T-cell (primary cell): ENCODE measurements at places on chromosomes 4 and X. TPM values are rescaled to one million over a fixed set of nuclear protein-coding genes. Genes with fewer than 3 reads are reported as not detected.

GRCh38 chr4:156754832-156755570 is 216.6 kb downstream of the PDGFC start:
- no peak overlapping the region for H3K4me3 ChIP-seq
- no peak overlapping the region for H3K27ac ChIP-seq
- no peaks in the 10 kb centered on the region for H3K4me1 ChIP-seq
- no peaks in the 10 kb centered on the region for H3K27me3 ChIP-seq
- no peak for DNase-seq

- no peak for DNase-seq
- H3K27ac ChIP-seq: no peak overlapping the region
- no peak overlapping the region for H3K4me3 ChIP-seq
These were observed 48.3 kb upstream of the SLC4A4 start for GRCh38 chr4:71290476-71290875.

DNA sequence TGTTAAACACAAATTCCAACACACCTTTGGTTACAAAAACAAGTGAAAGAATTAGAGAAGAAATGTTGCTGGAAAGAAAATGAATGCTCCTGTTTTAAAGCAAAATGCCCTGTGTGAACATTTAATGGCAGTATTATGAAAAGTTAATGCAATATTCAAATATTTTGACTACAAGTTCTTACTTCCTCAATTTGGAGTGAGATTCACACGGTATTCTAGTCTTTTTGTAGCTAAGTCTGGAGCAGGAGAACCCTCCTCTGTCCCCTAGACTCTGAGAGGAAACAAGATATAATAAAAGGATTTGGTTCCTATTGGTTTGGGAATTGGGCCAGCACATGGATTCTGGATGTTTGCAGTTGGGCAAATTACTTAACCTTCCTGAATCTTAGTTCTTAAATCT is 12.7 kb downstream of the MAD2L1 start:
- no peaks in the 10 kb centered on the region for H3K4me1 ChIP-seq
- no peak overlapping the region for H3K27ac ChIP-seq
- H3K36me3 ChIP-seq: peaks cover 3% of the 10 kb centered on the region
- no peaks in the 10 kb centered on the region for H3K27me3 ChIP-seq

- H3K4me3 ChIP-seq: no peak overlapping the region
- no peak for DNase-seq
- H3K36me3 ChIP-seq: peaks cover 7% of the 10 kb centered on the region
These were observed 64.5 kb downstream of the CENPC start for GRCh38 chr4:67480810-67481209.

DNA sequence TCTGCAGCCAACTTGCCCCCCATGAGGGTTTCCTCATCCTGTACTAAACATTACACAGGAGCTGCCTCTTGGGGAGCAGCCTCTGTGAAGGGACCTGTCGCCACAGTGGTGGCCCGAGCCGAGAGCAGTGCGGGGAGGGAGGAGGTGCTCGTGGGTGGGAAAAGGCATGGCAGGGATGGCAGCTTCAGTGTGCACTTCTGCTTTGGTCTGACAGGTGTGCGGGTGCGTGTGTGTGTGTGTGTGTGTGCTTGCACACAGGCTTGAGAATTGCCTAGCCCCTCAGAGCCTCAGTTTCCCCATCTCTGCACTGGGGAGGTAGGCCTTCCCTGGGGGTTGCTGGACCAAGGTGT is 3.9 kb downstream of the SH3TC1 start:
- H3K27ac ChIP-seq: no peak overlapping the region
- DNase-seq: no peak
- no peaks in the 10 kb centered on the region for H3K36me3 ChIP-seq
- no peak overlapping the region for H3K4me3 ChIP-seq
- peaks cover 20% of the 10 kb centered on the region for H3K4me1 ChIP-seq

DNA sequence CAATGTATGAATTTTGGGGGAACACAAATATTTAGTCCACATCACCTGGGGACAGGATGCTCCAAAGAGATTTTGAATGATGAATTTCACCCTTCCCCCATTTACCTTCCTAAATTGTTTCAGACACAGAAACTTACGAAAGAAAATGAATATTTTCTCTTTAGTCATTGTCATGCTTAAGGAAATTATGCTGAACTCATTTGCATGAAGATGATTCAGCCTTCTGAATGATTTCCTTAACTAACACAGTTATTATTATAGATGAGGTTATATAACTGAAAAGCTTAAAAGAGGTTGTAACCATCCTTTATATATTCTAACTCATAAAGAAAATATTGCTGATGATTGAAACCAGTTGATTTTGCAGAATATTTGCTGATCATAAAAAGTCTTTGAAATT is 61.1 kb downstream of the KCNIP4 start:
- no peak for DNase-seq
- H3K4me3 ChIP-seq: no peak overlapping the region
- H3K4me1 ChIP-seq: no peaks in the 10 kb centered on the region
- H3K36me3 ChIP-seq: no peaks in the 10 kb centered on the region

DNA sequence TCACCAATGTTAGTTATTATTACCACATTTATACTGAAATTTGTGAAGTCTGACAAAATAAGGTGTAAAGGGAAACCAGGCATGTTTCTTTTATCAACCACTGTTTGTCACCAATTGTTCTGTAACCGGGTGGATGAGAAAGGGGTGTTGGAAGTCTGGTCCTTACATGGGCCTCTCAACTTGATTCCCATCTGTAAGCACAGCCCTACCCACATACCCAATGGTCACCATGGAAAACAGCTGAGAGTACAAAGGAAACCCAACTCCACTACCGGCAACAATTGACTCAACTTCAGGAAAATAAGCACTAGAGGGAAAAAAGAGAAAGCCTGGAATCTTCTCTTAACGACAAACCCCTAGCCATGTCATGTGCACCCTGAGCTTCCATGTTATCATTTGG is 70.8 kb upstream of the PTCHD1 start:
- H3K27ac ChIP-seq: no peak overlapping the region
- H3K27me3 ChIP-seq: no peaks in the 10 kb centered on the region
- H3K4me1 ChIP-seq: no peaks in the 10 kb centered on the region
- no peak overlapping the region for H3K4me3 ChIP-seq
- DNase-seq: no peak

DNA sequence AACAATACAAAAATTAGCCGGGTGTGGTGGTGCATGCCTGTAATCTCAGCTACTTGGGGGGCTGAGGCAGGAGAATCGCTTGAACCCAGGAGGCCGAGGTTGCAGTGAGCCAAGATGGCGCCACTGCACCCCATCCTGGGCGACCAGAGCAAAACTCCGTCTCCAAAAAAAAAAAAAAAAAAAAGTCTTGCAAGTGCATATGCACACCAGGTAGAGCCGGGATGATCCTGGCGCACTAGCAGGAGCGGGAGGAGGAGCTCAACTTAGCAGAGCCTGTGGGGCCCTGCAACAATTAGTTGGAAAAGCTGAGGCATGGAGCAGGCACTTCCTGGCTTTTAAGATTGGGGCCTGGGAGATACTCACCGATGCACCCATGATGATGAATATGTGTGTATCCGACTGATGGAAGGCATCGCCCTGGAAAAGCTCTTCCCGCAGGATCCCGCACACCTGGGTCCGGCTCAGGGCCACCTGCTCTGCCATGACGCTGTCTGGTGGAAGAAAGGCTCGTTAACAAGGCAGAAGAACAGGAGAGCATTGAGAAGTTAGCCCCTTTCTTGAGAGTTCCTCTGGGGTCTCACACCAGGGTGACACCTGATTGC is 872 bp downstream of the G6PD start:
- no peaks in the 10 kb centered on the region for H3K36me3 ChIP-seq
- peak overlapping the region; percentile 44 for H3K27ac ChIP-seq
- H3K27me3 ChIP-seq: no peaks in the 10 kb centered on the region
- peak overlapping the region; percentile 87 for H3K4me3 ChIP-seq
- DNase-seq: no peak

DNA sequence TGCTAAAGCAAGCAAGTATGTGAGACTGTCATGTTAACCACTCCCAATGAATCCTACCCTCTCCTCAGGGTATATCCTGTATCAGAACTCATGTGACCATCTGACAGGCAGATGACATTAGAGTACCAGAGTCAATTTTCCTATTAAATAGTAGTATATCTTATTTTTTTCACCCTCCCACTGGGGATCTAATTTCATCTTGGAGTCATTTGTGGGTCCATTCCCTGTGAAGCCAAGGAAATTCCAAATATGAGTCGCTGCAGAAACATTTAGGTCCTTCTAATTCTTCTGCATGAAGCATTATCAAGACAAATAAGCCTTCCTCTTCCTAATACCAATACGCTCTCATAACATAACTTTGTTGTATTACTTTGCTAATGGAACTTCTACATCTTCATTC is 52.2 kb upstream of the BLTP1 start:
- H3K36me3 ChIP-seq: no peaks in the 10 kb centered on the region
- DNase-seq: no peak
- no peak overlapping the region for H3K27ac ChIP-seq
- no peaks in the 10 kb centered on the region for H3K27me3 ChIP-seq

DNA sequence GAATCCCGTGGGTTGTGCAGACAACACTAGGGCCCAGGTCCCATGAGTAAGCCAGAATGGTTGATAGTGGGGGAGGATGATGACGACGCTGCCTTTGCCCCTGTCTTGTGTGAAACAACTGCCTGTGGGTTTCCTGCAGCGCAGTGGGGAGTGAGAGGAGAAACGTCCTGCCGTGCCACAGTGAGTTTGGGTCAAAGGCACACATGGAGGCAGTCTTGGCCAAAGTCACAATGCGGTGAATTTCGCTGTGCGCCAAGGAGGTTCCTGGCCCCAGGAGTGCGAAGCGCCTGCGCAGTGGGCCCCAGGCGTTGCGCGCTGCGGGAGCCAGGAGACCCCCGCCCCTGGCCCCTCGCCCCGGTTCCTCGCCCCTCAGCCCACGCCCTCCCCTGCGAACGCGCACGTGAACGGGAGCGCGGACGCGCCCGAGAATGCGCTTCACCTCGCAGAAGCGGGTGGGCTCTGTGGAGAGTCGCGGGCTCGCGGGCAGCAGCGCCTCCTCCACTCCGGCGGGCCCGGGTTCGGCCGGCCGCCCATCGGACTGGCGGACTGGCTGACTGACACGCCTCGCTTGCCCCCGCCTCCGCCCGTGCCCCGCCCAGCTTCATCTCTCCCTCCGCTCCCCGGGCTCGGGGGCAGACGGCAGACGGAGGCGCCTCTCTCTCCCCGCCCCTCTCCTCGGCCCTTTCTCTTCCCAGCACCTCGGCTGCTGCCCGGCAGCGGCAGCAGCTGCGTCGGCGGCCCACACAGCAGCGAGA is at the start of gene NUDT10:
TSS of gene NUDT10 (plus strand) at position 635 of the 755 bp plus-strand sequence. CDS start 144 bp downstream, outside the sequence.
- DNase-seq: no peak
- H3K27ac ChIP-seq: no peak within 1 kb of the TSS
- no peaks in the 10 kb centered on the region for H3K36me3 ChIP-seq

DNA sequence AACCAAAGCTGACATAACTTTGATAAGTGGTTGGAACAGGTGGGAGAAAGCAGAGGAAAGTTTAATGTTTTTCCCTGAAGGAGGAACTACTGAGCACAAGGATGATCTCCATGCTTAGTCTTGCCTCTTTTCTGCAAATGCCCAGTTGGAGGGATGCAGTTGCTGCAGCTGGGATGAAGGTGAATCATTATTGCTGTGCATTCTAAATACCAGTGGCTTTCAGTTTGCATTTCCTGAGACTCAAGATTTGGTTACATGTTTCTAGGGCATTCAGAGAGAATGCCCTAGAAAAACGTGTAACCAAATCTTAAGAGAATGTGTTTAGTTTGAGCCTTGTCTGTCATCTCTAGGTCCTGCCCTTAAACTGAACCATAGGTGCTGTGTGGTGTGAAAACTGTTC is 42.2 kb downstream of the METTL14 start:
- no peaks in the 10 kb centered on the region for H3K27me3 ChIP-seq
- H3K27ac ChIP-seq: no peak overlapping the region
- H3K4me1 ChIP-seq: no peaks in the 10 kb centered on the region
- no peak overlapping the region for H3K4me3 ChIP-seq
- no peak for DNase-seq

DNA sequence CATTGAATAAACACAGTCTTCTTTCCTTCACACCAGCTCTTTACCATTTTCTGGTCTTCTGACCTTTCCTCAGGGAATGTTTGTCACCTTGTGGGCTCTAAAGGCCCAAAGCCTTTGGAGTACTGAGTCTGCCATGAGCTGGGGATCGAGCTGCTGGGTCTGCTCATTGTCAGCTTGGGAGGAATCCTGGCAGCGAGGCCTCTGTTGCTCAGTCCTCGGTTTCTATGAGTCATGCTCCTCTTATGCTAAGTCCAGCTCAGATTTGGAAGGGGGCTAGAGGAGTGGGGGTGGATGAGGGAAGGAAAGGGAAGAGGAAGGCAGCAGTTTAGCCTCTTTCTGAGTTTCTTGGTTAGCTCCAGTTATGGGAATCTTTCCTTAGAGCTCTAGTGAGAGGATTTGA is 31.1 kb downstream of the NHSL2 start:
- H3K4me1 ChIP-seq: no peaks in the 10 kb centered on the region
- no peak overlapping the region for H3K4me3 ChIP-seq
- H3K27me3 ChIP-seq: no peaks in the 10 kb centered on the region

DNA sequence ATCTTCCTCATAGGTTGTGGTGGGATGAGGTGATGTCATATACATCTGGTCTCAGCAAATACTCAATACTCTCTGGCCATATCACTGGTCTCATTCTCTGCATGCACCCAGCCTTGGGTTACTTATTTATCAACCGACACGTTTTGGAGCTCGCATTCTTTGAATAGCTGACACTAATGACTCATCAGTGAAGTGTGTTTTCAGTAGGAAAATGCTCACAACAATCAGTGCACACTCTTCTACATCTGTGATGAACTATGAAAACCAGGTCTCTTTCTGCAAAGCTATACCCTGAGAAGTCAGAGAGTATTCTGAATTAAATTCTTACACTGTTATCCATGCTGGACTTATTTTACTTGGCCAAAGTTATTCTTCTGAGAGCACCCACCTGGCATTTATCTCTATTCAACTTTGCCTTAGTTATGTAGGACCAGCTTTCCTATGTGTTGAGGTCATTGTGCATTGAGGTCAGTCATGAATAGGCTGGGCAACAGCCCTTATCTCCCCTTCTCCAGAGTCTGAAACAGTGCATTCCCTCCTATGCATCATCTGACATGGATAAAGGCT is 58.7 kb upstream of the DHX15 start:
- no peaks in the 10 kb centered on the region for H3K4me1 ChIP-seq
- H3K4me3 ChIP-seq: no peak overlapping the region
- DNase-seq: no peak
- no peak overlapping the region for H3K27ac ChIP-seq
- H3K36me3 ChIP-seq: no peaks in the 10 kb centered on the region

GRCh38 chrX:136694431-136695087 is 46.6 kb downstream of the CD40LG start:
- H3K36me3 ChIP-seq: no peaks in the 10 kb centered on the region
- H3K27ac ChIP-seq: peak overlapping the region; percentile 93
- peak overlapping the region; percentile 18 for H3K4me3 ChIP-seq
- DNase-seq: no peak
- peaks cover 46% of the 10 kb centered on the region for H3K4me1 ChIP-seq
- H3K27me3 ChIP-seq: no peaks in the 10 kb centered on the region

Gene CDX4
- not detected for total RNA-seq

Gene HSD17B13
- 0.60 TPM for total RNA-seq

Gene RHOXF2B
- total RNA-seq: not detected

Gene FMR1NB
- not detected for total RNA-seq
